Activated CD4-positive, alpha-beta T cell treated with anti-CD3 and anti-CD28 coated beads, Interleukin-2, amount 10 ng/mL, durations not matched to agents 7 days and 5 days (primary cell): ENCODE measurements at places on chromosomes 12 and 14. TPM values are rescaled to one million over a fixed set of nuclear protein-coding genes. Genes with fewer than 3 reads are reported as not detected.

The IFNG gene
- total RNA-seq, result 3.4 TPM

The A2M gene
- not detected for total RNA-seq

DNA sequence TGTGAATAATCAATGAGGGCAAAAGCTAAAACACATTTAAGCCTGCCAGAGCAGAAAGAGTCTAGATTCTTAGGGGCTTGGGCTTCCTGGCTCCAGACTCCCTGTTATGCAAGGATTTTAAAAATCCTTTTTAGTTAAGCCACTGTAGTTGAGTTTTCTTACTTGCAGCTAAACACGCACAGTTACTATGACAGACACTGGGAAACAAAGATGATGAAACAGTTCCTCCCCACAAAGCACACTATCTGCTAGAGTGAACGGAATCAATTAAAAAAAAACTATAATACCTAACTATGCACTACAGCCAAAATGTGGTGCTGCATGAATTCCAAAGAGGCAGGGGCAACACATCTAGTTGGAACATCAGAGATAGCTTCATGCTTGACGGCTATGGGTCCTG is 28.2 kb downstream of the RPS6KA5 start:
- no peak for DNase-seq

DNA sequence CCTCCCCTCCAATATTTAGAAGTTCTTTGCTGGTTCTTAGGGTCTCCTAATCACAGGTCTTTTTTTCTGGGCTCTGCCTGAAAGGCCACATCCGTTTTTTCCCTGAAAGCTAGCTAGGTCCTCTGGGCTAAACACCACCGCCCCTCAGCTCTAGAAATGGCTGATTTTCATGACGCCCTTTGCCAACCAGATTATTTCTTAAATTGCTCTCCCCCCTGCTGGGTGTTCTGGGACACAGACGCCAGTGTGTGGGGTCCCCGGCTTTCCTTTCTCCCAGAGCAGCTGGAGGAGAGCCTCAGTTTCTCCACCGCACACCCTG is 45.3 kb upstream of the ATP23 start:
- no peak for DNase-seq

DNA sequence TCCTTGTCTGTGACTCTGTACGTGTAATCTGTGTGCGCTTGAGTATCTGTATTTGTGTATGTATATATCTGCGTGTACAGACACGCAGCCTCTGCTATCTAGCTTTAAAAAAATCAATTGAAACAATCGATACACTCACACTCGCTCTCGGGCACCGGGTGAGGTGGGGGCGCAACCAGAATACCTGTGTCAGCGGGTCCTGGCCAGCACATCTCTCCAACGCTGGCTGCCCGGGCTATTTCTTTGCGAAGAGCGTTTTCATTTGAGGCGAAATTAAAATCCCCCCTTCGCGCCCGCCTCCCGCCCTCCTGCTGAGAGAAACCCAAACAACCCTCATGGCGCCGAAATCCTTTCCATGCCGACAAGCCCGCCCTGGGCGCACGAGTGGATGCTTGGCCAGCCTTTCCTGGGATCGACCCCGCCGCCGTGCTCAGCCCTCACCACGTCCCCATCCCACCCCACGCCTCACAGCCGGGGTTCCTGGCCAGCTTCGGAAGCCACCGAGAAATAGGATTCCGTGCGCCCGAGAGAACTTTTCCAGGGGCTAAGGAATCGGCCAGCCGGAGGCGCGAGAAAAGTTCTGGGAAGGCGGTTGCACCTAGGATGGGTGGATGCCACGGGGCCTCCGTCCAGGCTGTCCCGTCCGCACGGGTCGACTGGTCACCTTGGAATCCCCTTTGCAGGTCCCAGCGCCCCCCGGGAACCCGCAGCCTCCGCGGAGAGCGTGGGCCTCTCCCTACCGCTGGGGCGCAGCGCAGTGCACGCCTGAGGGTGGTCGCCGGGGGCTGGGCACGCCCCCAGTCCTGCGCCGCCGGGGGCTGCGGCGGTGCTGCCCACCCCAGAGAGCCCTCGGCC is 1.0 kb downstream of the ZDHHC22 start:
- no peak for DNase-seq
